Activated naive CD4-positive, alpha-beta T cell treated with anti-CD3 and anti-CD28 coated beads for 36 hours (primary cell): ENCODE measurements at places on chromosomes 16 and 17.

DNA sequence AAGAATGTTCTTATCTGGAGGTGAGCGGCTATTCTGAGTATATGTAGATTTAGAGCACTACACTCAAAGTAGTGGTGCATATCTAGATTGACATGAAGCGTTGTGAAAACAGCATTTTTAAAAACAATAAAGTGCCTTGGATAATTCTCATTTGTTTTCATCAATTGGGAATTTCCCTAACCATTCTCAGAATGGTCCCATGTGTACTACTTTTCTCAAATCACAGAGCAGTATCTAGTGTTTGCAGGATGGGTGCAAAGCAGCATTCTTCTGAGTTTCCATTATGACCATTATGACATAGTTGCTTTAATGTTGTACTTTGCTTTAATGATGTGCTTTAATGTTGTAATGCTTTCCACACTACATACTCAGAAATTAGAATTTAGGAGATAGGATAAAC lies 16.2 kb upstream of the BCAS3 start:
- no peak for DNase-seq

GRCh38 chr17:74525781-74526288 lies 5.4 kb downstream of the CD300LB start:
- no peak for DNase-seq

DNA sequence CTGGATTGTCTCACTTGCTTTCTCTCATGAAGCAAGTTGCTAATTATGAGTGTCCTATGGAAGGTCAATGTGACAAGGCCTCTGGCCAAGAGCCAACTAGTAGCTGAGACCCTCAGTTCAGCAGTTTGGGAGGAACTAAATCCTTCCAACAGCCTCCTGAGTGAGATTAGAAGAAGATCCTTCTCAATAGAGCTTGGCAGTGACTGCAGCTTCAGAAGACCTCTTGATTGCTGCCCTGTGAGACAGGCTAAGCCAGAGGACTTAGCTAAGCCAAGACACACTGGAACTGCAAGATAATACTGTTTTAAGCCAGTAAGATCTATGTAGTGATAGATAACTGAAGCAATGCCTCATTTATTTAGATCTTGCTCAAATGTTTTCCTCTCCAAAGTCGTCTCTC lies 34.3 kb downstream of the PCTP start:
- DNase-seq, result no peak

- DNase-seq, result no peak
These were observed 13.3 kb downstream of the SNN start for GRCh38 chr16:11681556-11681955.

DNA sequence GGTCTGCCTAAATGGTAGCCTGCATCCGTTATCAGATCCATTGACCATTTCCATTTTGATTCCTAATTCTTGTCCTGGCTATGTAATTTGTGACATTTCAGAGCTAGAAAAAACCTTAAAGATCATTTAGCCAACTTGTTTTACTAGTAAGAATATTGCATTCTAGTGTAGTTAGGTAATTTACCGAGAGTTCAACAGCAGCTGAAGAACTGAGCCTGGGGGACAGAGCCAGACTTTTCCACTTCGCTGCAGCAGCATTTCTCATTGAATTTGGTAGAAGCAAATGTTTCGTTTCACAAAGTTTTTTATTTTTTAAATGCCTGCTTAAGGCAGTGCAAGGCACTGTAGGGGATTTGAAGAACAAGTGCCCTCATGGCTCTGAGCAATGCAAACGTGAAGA lies 59.2 kb upstream of the MARCHF10 start:
- DNase-seq, result no peak

DNA sequence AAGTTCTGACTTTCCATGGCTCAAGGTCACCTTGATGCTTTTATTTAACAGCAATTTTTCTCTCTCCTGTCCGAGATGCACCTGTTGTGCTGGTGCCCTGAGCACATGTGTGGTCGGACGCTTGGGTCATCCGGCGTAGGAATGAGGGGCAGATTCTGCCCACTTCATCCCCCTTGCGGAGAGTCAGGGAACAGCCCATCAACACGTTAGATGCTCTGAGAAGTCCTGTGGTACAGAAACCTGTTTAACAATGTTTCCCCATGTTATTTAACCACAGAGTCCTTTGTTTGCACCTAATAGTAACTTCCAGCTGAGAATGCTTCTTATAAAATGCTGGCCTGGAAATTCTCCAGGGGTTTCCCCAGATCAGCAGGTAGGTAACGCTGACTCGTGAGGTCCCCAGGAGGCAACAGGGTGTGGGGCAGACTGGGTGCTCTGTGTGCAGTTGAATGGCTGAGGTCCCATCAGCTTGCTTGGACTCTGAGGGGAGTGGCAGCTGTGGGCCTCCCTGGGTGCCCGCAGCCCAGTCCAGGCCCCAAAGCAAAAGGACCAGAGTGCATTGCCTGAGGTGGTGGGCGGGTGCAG lies 17.8 kb downstream of the DOC2B start:
- no peak for DNase-seq

DNA sequence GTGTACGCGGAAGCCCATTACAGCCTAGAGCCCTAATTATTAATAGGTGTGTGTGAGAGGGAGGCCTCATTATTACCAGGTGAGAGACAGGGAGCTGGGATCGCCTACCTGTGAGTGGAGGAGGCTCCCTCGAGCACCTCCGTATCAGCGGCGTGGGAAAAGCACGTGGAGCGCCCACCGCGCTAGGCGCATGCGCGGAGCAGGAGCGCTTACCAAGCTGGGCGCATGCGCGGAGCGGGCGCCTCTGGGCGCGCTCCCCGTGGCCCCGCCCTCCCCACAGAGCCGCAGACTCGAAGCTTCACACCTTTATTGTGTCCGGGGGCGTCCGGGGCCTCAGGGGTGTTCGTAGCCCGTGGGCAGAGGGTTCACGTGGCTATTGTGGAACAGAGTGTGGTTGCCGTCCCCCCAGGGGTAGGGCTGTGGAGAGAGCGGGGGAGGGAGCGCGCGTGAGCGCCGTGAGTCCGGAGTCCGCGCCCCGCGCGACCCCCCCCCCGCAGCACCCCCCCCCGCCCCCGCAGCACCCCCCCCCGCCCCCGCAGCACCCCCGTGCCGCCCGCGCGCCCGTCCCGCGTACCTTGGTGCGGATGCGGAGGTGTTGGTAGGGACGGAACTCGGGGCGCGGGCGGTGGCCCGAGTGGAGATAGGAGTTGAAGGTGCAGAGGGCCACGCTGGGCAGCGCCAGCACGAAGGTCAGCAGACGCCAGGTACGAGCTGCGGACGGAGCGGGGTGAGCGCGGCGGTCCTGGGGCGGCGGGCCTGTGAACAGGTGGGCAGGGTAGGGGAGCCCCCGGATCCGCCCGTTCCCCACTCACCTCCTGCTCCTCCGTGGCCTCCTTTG lies 500 bp downstream of the COX6A2 start:
- DNase-seq, result peak; percentile 53

GRCh38 chr16:3525951-3526350 lies 25.1 kb downstream of the CLUAP1 start:
- DNase-seq, result no peak

- DNase-seq, result no peak
These were observed 26.0 kb downstream of the MXRA7 start for GRCh38 chr17:76684756-76685155.

DNA sequence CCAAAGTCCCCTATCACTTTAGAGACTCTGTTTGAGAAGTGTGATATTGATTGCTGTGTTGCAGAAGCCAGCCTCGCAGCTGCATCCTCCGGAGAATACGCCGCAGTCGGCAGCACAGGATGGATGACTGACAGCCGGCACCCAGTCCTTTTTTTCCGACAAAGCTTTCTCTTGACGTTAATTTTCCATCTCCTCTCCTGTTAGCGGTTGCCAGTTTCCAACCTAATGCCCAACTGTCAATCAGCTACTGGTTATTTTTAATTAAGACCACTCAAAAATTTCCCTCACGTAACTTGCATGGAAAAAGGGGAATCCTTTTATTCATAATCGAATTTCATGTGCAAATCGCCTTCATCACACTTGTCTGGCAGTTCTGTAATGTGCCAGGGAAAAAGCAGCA lies 953.9 kb downstream of the CDH11 start:
- DNase-seq, result no peak

DNA sequence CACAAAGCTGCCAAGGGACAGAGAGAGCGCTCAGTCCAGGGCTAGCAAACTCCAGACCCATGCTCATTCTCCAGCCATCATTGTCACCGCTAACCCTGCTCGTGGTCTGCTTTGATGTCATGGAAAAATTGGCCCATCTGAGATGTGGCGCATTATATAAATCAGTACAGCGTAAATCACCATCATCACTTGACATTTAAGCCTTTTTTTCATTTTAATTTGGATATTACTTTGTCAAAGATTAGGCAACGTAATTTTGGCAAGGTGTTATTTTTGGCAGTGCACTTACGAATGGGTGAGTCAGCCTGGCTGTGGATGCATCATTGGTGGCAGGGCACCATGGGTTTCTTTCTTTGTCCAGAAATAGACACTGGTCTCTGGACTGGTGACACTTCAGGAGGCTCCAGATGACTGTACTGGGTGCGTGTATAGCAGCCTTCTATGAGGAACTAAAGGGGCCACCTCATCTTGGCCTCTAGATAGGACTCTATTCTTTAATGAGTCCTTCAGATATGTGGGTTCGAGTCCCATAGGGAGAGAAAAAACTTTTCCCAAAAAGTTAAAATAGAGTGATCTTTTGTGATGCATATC lies 166.3 kb downstream of the MSI2 start:
- DNase-seq, result no peak

GRCh38 chr17:1203111-1203966 lies 23.6 kb upstream of the ABR start:
- peak; percentile 56 for DNase-seq

DNA sequence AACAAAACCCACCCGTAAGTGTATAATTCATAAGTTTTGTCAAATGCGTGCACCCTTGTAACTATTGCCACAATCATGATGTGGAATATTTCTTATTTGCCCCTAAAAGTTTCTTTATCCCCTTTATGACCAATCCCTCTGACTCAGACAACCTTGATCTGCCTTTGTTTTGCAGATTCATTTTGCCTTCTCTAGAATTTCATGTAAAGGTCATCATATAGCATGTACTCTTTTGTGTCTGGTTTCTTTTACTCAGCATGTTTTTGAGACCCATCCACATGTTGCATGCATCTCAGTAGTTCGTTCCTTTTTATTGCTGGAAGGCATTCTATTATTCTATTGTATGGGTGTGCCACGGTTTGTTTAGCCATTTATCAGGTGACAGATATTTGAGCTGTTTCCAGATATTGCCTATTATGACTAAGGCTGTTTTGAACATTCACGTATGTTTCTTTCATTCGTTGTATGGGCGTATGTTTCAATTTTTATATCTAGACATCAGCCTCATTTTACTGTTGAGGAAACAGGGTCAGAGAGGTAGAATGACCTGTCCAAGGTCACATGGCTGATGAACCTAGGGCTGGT lies 192.4 kb downstream of the RAB11FIP4 start:
- DNase-seq, result no peak

DNA sequence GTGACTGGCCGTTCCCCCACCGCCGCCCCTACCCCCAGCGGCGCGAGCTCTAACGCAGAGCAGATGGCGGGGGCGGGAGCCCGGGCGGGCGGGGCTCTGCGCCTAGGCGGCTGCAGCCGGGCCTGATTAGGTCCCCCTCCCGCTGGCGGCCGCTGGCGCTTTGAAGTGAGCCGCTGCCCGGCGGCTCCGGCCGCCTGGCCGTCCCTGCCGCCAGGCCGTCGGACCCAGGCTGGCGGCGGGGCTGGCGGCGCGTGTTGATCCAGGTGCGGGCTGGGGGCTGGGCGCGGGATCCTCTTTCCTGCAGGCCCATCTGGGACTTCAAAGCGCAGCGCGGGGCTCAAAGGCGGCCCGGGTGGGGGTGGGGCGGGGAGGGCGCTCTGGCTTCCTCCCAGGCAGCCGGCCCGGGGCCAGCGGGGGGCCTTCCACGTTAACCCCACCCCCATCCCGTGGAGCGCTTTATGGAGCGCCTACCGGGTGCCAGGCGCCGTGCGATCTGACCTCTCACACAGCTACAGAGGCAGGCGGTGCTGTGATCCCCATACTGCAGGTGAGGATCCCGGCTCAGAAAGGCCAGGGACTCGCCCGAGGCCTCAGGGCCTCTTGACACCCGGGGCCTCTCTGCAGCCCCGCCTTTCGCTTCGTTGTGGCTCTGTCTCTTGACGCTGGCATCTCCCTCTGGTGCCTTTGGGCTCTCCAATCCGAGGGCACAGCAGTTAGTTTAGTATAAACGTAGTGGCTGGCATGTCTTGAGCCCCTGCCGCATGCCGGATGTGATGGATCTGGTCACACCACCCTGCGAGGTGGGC lies 80.0 kb upstream of the NKD1 start:
- peak; percentile 23 for DNase-seq

DNA sequence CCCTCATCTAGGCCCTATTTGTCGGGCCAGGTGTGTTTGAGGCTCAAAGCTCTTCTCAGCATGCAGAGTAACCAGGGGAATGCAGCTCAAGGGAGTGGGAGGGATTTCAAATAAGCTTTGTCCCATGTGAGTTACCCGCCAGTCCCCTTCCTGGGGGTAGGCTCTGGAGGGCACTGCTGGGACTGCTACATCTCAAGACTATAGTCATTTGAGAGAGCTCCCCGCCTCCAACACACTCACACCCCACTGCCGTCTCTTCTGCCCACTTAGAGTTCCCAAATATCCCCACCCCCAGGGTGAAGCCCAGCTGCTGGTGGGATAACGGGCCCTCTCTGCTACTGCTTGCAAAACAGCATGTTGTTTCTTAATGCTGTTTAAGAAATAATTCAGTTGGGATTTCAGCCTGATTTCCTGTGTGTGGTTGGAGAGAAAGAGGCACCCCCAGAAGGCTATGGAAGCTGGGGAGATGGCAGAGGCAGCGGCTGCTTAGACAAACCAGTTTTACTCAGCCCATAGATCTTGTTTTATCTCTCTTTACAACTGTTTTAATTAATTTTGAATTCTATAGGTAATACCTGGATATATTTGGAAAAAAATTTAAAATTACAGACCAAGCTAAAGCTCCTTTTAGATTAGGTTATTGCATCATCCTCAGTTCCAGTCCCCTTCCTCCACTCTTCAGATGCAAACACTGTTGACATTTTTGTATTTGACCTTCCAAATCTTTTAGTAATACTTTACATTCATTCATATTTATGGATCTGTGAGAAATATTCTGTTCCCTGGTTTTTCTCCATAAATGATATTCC lies 4.1 kb upstream of the MPO start:
- DNase-seq, result no peak

DNA sequence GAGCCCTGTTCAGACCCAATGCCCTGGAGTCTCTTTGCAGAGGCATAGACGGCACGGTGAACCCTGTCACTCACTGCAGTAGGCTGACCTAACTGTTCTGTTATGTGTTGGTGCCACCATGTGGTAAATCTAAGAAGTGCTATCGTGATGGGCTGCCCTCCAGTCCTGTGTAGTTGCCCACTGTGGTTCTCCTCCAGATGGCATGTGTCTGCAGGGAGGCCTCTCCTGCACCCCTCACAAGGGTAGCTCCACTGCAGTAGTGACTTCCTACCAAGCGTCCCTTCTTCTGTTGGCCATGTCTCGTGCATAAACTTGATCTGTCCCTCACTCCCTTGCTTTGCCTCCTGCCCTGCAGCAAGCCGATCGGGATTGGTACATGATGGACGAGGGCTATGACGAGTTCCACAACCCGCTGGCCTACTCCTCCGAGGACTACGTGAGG lies 5.8 kb downstream of the DHX38 start:
- DNase-seq, result peak; percentile 56

- no peak for DNase-seq
These were observed 39.3 kb downstream of the TSC2 start for GRCh38 chr16:2086812-2087747.
